Fibroblast of mammary gland (primary cell): ENCODE measurements at places on chromosomes 11 and 22.

DNA sequence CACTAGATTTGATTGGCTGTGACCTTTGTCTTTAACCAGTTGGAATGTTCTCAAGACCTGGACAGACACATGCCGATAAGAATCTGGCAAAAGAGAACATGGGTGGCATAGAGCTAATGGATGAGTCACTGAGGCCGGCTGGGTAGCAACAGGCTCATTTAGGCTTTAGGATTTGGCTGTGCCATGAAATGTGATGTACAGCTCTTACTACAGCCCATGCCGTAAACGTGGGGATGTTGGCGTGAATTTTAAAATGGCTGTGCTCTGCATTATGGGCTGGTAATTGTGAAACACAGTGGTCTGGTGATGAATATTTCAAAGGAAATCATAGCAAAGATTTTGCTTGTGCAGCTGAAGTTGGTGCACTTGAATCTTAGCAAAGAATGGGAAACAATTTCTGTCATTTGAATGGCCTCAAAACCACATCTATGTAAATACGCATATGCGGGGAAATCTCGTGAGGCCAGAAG lies 332.4 kb downstream of the TBC1D22A start:
- peak; percentile 33 for DNase-seq

DNA sequence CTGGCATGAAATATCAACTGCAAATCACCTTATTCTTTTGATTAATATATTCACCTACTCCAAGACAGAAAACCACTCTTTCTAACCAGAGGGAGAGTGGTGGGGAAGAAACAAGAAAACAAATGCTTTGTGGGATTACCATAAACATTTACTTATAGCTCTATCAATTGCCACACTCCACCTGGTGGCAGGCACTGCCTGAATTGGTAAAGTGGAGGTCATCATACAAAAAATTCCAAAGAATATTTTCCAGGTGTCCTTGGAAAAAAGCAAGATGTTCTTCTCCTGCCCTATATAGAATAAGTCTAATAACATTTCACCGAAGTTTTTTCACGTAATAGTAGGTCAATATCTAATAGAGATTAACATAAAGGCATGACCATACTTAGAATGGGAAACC lies 45.3 kb downstream of the PHF21A start:
- no peak for DNase-seq

DNA sequence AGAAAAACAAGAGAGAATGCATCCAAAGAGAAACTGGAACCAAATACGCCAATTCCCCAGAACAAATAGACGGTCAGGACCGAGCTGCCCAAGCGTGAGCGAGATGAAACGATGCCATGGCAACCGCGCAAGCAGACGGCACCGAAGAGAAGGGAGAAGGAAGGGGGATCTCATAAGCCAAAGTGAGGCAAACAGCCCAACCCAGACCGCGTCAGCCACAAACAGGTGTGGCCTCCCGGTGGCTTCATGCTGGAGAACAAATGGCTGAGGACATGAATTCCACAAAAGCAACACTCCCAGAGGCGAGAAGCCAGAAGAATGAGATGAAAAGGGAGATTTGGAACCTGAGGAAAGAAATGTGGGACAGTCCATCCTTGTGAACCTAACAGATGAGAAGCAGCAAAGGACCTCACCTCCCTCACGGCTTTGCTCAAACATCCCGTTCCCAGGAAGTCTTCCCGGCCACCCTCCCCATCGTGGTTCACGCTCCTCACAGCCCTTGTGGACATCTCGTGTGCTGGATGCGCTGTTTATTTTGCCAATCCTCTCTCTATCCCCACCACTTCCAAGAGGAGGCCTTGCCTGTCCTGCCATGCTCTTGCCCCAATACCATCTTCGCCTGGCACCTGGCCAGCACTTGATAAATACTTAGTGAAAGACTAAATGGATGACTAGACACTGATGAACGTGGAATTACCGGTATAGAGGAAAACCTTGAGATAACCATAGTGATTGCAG lies 89.1 kb upstream of the RTL6 start:
- DNase-seq = no peak

GRCh38 chr22:35746946-35747703 lies 29.5 kb downstream of the APOL5 start:
- DNase-seq = no peak

- no peak for DNase-seq
Measured at GRCh38 chr11:2549080-2549479, 104.3 kb downstream of the KCNQ1 start.
